ENCODE measurements at places on chromosomes 12 and 14. TPM values are rescaled to one million over a fixed set of nuclear protein-coding genes. Genes with fewer than 3 reads are reported as not detected.

GRCh38 chr14:39071096-39071495 is 31.9 kb downstream of the SEC23A start:
- no peak for DNase-seq
- no peaks in the 10 kb centered on the region for H3K27me3 ChIP-seq
- no peak overlapping the region for H3K27ac ChIP-seq

GRCh38 chr14:102050625-102051024 is 36.2 kb downstream of the HSP90AA1 start:
- DNase-seq, result no peak
- H3K4me1 ChIP-seq, result no peaks in the 10 kb centered on the region
- no peak overlapping the region for H3K4me3 ChIP-seq

GRCh38 chr12:47819896-47820630 is at the start of gene HDAC7:
HDAC7 (minus strand) TSS chr12:47819903; CDS start chr12:47819785, 118 bp downstream.
- DNase-seq, result peak; percentile 24
- H3K4me3 ChIP-seq, result peak within 1 kb of the TSS; percentile 70
- peak within 1 kb of the TSS; percentile 98 for H3K27ac ChIP-seq

The IFNG-AS1 gene
- not detected for total RNA-seq

The ETFBKMT gene
- total RNA-seq, result 1.7 TPM

The MTERF2 gene
- 7.8 TPM for total RNA-seq

The IAPP gene
- total RNA-seq, result not detected

The CAMKK2 gene
- 33.8 TPM for total RNA-seq
